Amygdala (tissue), 56 donors: ENCODE measurements at places on chromosomes 4 and X.

DNA sequence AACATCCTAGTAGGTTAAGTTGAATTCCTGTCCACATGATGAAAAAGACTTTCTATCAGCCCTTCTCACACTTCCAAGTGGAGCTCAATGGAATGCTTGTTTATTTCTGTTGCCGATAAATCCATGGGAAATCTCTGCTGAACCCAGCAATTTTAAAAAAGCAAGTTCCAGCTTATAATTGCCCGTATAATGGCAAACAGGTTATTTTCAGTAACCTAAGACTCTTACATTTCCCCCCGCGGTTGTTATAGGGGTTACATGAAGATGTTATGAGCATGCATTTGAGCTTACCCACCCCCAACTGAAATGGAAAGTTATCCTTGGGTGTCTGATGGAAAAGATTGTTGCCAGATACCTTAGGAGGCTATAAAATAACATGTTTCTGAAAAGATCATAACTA lies 136.2 kb downstream of the PALLD start:
- no peak for DNase-seq

- no peak for DNase-seq
These were observed 27.0 kb downstream of the KDM6A start for GRCh38 chrX:44899946-44900345.

- no peak for DNase-seq
These were observed 40.1 kb downstream of the SLC16A2 start for GRCh38 chrX:74461384-74461783.

- DNase-seq, result no peak
These were observed 35.7 kb downstream of the BTC start for GRCh38 chr4:74758551-74759145.

DNA sequence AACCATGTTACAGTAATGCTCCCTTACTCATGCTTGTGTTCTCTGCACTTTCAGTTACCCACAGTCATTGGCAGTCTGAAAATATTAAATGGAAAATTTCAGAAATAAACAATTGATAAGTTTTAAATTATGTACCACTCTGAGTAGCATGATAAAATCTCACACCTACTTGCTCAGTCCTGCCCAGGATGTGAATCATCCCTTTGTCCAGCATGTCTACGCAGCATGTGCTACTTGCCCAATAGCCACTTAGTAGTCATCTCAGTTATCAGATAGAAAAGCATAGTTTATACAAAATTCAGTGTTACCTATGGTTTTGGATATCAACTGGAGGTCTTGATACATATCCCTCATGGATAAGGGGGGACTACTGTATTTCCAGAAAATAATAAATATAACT lies 577.1 kb downstream of the GALNTL6 start:
- no peak for DNase-seq

DNA sequence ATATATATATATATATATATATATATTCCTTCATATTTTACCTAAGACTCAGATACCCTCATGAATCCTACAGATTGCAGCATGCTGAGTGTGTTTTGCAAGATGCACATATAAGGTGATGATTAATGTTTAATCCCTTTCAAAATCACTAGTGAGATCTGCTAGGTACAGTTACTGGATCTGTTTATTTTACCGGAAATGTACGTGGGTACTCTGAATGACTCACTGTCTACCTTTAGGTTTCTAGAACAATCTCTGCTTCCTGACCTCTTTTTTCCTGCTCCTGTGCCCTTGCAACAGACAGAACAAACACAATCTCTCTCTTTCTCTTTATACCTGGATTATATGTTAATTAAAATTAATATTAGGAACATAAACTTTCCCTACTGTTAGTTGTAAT lies 379.6 kb downstream of the FAM133A start:
- no peak for DNase-seq

- no peak for DNase-seq
These were observed 916.0 kb downstream of the FSTL5 start for GRCh38 chr4:161247831-161248230.

- no peak for DNase-seq
These were observed 237 bp downstream of the ANKRD17 start for GRCh38 chr4:73258436-73258685.

DNA sequence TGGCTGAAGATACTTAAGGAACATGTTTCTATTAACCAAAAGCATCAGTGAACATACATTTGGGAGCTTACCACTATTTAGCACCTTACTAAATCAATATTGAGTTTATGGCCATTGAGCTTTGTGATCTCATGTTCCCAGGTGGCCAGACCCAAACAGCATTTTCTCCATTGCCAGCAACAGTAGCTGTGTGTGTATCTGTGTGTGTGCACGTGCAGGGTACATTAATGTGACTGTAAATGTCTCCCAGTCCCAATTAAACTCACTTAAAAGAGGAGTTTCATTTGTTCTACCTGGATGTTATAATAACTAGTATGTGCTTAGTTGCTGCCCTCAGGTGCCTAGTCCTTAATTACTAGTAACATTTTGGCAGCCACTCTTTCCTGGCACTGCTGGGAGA lies 282.4 kb downstream of the NR3C2 start:
- DNase-seq, result no peak

GRCh38 chr4:118953276-118953675 lies 64.6 kb downstream of the SYNPO2 start:
- no peak for DNase-seq

DNA sequence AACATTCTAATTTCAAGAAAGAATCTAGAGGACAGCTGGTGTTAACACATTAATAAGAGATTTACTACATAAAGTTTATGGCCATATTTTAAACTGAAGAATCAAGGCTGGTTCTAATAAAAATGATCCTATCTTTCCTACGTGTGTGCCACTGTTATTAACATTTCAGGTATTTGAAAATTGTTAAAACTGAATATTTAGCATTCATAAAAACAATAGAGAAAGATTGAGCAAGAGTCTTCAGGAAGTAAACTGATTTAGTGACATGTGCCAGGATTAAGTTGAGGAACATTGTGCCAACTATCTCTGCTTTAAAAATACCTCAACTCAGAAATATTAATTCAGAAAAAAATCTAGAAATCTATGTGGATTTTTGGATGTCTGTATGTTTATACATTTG lies 810.1 kb downstream of the FAT4 start:
- DNase-seq, result no peak

DNA sequence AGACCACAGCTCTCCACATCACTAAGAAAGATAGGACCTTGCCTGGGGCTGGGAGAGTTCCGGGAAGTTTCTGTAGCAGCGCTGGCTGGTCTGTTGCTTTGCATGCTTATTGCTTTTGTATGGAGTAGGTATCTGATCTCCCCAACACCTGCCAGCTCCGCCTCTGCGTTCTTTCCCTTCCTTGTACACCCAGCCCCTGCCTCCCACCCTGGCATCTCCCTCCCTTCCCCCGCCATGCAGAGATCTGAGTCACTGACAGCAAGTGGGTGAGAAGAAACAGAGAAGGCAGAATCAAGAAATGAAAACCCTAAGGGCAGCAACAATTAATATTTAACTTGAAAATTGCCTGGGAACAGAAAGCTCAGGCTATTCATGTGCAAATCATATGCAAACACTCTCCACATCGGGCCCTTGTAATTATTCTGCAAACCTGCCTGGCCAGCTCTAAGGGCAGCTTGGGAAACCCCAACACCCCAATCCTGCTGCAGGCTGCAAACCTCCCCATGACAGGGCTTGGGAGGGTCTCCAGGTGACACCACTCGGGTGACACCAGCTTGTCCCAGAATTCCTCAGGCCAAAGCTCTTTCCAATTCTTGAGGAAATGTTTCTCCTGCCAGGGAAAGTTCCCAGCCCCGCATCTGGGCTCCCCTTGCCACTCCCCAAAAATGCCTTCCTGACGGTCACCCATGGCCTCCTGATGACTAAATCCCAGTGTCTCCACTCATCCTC lies 257.2 kb downstream of the FBXW7 start:
- DNase-seq, result peak; percentile 58

- no peak for DNase-seq
These were observed 1.1 kb upstream of the RRH start for GRCh38 chr4:109826719-109827118.

DNA sequence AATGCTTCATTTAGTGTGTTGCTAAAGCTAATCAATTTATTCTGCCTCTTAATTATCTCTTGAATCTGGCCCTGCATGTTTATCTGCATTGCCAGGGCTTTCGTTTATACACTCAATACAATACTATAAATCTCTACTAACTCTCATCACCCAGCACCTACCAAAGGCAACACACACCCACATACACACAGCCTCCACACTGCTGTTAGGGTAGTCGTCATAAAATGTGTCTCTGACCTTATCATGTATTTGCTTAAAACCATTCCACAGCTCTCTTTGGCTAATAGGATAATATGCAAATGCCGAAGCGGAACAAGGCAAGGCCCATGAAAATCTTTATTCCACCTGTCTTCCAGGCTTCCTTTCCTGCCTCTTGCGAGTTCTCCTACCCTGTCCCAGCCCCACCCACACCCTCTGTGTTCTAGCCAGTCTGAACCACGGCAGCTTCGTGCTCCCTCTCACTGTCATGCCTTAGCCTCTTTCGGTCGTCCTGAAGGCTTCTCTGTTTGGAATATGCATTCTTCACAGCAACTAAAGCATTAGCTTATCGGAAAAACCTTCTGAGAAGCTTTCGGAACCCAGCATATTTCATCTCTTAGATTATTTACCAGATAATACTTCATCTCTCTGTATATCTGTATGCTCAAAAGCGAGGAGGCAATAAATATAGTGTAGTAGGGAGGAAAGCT lies 333.5 kb downstream of the TENM3 start:
- DNase-seq, result no peak

- no peak for DNase-seq
These were observed 214.9 kb downstream of the SPANXN4 start for GRCh38 chrX:143240658-143241057.

DNA sequence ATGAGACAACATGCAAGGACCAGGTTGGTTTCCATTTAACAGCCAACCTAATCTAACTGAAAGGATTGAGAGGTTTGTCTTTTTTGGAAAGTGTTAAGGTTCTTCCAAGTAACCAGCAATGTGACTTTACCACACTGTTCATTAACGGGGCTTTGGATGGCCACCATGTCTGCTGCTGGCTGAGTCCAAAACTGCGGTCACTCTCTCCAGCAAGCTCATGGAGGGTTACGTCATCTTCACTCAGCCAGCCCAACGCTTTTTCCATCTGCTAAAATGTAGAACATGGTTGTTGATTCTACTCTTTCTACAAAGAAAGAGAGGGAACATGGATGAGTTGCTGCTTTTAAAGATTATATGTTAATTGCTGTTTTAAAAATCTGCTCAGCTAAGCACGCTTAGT lies 11.0 kb downstream of the PKD2 start:
- no peak for DNase-seq

DNA sequence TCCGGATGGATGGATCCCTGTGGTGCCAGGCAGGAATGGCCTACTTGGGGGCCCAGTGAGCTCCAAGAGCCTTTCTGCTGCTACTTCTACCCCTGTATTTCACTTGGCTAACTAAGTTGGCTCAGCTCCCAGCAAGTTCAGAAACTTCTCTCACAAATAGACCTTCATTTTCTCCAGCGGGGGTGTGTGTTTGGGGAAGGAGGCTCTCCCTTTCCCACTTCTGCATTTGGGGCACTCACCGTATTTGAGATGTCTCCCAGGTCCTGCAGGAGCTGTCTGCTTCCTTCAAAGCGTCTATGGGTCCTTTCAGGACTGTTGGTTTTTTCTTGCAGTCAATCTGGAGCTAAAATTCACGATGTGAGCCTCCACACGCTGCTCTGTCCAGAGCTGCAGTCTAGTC lies 197.7 kb downstream of the SPANXN3 start:
- DNase-seq, result no peak

GRCh38 chr4:57435300-57435699 lies 325.1 kb upstream of the IGFBP7 start:
- no peak for DNase-seq

- DNase-seq, result no peak
These were observed 19.2 kb downstream of the G3BP2 start for GRCh38 chr4:75653845-75654503.
